ENCODE measurements at places on chromosomes 6 and 20.

GRCh38 chr6:23446469-23446967 lies 679.5 kb upstream of the NRSN1 start:
- peak; percentile 22 for DNase-seq

GRCh38 chr6:140849456-140849855 lies 1283.3 kb upstream of the GJE1 start:
- DNase-seq = no peak

DNA sequence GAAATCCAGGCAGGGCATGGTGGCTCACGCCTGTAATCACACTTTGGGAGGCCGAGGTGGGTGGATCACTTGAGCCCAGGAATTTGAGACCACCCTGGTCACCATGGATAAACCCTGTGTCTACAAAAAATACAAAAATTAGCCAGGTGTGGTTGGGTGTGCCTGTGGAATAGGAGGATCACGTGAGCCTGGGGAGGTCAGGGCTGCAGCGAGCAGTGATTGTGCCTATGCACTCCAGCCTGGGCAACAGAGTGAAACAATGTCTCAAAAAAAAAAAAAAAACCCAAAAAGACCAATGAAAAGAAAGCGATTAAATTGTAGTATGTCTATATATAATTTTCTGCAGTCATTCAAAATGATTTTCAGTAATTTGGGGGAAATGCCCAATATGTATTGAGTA lies 70.3 kb downstream of the ITCH start:
- no peak for DNase-seq

GRCh38 chr6:13544454-13545186 lies 29.8 kb upstream of the SIRT5 start:
- DNase-seq = no peak

GRCh38 chr6:183668-184067 lies 108.6 kb upstream of the DUSP22 start:
- no peak for DNase-seq

GRCh38 chr6:159172091-159172491 lies 2.9 kb downstream of the FNDC1 start:
- DNase-seq = no peak

DNA sequence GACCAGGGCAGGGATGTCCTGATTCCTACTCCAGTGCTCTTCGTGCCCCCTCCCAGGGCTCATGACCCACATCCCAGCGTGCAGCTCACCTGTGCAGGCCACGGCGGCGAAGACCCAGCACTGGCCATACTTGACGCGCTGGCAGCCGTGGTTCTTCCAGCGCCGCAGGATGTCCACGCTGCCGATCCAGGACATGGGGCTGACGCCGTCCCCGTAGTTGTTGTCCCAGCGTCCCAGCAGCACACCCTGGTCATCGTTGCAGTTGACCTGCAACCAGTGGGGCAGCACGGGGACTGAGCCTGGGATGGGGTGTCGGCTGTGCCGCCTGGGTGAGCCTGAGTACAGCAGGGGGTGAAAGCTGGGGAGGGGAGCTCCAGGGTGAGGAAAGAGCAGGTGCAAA lies 18.4 kb downstream of the TGM2 start:
- DNase-seq = no peak

- DNase-seq = no peak
These were observed 210.0 kb upstream of the SOX4 start for GRCh38 chr6:21383450-21384085.

DNA sequence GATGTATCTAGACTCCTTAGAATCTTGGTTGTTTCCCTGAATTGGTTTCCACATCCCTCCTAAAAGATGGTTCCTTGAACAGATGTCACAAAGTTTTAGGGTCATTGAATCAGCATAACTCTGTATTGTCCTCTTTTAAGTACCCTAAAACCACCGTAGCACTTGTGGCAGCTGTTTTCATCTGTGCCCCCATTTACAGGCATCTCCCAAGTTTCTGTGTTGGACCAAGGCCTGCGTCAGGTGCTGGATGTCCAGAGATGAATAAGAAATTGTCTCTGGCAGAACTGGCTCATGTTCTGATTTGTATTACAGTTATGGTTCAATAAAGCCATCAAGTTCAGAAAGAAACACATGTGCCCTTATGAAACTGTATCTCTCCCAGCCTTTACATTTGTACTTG lies 48.3 kb downstream of the CTNNBL1 start:
- DNase-seq = no peak

DNA sequence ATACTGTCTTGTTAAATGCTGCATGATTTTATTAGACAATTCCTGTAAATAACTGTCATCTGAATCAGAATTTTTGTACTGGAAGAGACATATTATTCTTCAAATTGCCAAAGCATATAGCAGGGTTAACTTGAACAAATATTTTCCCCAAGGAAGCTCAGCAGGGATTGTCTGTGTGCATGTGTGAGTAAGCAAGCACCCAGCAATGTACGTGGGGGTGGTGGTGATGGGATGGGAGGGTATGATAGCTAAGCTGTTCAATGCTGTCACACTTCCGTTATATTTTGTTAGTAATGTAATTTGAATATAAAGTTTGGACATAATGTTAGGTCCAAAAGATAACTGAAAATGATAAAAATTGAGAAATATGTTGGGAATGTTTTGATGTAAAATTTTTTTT lies 118.1 kb downstream of the MYB start:
- no peak for DNase-seq

DNA sequence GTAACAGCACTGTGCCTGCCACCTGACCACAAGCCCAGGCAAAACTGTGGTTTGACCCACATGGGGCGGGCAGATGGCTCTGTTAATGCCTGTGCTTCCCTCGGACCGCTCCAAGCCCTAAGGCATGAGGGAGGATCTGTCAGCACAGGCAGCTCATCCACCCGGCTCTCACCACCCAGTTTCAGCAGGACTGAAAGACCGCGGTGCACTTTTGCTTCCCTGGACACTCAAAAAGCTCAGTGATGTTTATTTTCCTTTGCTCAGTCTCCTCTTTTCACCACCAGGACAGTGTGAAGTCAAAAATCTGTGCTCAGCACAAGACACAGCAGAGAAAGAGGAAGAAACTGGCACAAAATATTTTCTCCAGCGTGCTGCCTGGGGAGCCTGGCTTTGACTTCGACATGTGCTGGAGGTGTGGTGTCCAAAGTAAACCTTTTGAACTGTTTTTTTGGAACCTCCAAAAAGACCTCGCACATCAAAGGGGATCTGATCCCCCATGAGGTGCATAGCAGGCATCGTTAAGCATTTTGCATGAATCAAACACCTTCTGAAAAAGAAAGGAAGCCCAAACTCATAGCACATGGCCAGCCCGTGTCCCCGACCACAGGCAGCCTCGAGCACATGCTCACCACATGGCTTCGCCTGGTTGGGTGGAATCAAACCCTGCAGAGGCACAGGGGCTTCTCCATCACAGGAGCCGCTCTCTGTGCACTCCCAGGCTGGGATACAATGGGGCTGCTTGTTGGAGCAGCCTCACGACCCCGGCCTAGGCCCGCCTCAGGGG lies 441.7 kb upstream of the JARID2 start:
- DNase-seq = peak; percentile 95

DNA sequence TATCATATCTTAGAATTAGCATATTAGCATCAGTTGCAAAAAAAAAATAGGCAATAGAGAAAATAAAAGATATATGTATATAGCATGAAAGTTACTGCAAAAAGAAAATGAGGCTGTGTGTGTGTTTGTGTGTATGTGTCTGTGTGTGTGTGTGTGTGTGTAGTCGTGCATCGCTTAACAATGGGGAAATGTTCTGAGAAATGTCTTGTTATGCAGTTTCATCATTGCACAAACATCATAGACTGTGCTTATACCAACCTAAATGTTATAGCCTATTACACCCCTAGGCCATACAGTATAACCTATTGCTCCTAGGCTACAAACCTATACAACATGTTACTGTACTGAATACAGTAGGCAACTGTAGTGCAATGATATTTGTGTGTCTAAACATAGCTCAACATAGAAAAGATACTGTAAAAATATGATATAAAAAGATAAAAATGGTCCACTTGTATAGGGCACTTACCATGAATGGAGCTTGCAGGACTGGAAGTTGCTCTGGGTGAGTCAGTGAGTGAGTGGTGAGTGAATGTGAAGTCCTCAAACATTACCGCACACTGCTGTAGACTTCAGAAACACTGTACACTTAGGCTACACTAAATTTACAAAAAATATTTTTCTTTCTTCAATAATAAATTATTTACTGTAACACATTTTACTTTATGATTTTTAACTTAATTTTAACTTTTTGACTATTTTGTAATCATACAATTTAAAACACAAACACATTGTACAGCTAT lies 805.1 kb downstream of the KIF16B start:
- no peak for DNase-seq

DNA sequence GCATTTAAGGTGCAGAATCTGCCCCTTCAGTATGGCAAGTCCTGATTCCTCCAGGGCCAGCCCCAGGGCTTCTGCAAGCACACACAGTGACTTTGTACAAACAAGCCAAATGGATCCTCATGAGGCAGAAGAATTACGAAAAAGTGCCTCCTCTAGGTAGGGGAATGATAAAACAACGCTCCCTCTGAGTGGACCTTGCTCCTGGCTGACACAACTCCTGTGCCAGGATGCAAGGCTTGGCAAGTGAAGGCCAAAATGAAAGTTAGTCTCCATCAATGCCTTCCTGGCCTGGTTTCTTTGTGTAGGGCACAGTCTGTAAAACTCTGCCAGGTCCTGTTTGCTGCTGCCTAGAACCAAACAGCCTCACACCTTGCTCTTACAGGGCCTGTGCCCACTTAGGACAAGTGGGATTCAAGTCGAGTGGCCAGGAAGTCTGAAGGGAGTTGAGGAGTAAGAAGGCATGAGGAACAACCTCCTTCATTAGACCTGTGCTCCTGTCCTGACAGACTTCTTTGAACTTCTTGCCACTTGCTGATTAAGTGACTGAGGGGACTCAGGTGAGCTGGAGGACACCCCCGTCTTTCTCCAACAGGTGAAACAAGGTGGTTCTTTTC lies 417.1 kb downstream of the CDC5L start:
- DNase-seq = no peak

DNA sequence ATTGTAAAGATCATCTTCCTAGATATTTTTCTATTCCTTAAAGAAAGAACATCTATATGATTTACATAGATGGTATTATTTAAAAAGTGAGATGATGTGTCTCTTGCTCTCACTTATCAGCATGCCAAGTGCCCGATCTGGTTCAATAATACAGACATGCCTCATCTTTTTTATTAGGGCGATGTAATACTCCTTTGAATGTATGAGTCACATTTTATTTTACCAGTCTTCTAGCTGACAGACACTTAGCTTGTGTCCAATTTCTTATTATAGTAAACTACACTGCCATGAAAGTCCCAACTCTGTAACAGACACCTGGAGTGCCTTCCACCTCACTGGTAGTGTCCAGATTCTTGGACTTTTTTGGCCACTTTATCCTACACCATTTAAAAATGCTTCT lies 586.6 kb upstream of the BTBD3 start:
- no peak for DNase-seq

DNA sequence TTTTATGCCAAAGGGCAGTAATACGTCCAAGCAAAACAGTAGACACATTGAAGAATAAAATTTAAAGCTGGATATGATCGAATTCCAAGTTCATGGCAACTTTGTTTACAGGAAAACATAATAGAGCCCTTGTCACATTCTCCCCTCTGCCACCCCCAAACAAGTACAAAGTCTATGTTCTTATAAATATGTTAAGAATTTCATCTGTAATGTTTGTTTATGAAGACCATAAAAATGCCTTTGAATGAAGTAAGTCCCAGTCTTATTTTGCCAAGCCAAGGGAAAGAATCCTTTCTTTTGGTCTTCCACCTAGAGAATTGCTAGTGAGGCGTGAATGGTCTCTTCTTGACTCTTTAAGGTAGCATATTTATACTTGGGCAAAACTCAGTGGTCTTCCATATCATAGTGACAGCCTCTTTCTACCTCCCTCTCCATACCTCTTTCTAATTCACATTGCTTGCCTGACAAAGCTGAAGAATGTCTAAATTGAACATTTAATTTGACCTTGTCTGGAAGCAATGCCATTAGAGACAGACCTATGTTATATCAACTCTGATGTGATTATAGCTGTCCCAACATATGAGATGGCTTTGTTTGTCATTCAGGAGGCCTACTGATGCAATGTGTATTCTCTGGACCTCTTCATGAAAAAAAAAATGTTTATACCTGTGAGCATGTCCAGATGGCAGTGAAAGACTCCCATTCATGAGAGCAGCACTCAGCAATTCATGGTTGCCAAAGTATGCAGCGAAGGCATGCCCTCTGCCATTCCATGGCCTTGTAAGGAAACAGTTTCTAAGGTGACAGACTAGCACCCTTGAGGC lies 70.6 kb upstream of the CCN2 start:
- DNase-seq = no peak

DNA sequence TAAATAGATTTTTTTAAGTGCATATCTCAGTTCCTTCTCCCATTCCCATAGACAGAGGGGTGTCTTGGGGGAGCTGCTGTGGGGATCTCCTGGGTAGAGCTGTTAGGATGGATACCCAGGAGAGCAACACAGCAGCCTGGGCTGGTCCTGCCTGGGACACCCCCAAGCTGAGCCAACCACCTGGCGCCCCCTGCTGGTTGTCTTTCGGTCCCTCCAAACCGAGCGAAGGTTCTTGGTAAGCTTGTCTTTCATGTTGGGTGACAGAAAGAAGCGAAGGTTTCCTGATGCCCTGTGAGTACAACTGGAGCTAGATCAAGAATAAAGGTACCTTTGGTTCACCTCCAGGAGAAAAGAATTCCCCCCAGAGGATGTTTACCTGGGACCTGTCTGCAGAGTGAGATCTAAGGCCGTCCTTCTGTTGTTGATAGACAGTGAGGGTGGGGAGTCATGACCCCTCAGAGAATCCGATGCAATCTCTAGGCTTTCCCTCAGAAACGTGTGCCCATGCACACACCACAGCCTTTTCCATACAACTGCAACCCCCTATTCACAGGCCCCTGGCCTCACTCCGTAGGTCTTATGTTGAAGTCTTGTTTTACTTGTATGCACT lies 50.8 kb downstream of the SNX9 start:
- DNase-seq = peak; percentile 58

DNA sequence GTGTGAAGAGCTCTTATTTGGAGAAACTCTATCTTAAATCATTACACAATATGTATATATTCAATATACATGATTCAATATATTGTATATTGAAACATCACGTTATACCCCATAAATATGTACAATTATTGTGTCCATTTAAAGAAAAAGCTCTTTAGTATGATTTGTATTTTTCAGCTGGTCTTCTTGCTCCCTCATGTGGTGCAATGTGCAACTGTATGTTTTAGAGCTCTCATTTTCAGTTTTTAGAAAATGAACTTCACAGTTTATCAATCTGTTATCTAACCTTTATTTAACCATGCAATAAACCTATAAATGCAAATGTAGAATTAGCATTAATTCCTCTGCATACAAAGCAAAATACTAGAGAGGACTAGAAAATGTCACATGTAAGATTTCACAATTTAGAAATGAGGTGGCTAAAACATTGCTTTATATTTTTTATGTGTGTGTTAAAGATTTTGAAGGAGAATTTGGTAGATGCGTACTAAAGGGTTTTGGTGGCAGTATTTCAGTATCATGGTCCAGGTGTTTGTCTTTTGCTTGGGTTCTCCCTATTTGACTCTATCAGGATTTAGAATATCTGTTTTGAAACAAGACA lies 167.1 kb downstream of the PHF3 start:
- DNase-seq = peak; percentile 10
